ENCODE measurements at places on chromosomes 4 and X.

GRCh38 chr4:179307297-179308136 lies 1865.3 kb upstream of the AGA start:
- DNase-seq, result no peak

DNA sequence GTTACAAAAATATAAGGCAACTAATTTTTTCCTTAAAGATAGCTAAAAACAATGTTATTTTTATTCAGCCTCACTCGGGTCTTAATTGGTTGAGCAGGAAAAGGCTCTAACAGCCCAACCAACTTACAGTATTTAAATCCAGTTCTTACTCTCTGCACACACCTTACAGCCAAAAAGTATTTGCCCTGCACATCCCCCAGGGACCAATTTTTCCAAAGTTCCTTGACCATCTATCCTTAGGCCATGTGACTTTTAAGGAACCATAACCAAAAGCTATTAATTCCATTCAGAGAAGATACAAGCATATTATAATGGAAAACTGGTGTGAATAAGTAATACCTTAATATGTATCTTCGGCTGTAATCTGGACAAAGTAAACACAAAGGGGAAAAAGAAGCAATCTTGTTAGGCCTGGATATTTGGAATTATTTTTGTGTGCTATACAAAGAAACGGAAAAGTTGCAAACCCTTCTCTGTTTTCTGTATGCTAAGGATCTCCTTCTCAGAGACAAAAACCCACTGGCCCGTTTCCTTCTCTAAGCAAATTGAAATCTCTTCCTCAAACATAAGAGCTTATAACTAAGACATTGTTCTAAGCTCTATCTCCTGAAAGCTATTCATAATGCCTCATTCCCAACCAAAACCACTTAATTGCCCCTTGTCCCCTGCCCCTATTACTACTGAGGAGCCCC lies 1.0 kb upstream of the THAP9 start:
- DNase-seq, result no peak

DNA sequence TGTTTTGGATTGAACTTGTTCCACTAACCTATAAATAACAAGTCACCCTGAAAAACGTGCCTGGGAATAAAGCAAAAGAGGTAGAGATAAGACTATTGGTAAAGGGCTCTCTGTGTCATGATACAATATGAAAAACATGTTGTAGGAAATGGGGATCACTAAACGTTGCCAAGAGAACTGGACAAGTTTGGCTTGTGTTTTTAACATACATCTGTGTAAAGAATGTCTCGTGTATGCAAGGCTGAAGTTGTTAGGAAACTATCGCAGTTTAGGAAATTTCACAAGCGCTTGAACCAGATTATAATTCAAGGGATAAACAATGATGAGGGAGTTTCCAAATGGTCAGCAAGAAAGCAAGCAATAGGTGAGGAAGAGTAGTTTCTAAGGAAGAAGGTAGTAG lies 655.8 kb downstream of the PCDH7 start:
- DNase-seq, result no peak

- no peak for DNase-seq
These were observed 243.7 kb downstream of the TENM3 start for GRCh38 chr4:182486881-182487280.

- DNase-seq, result no peak
These were observed 672.7 kb downstream of the RPA4 start for GRCh38 chrX:97556359-97556758.

All from omental fat pad (tissue), 4 donors.